ENCODE measurements at places on chromosomes 3 and 15.

DNA sequence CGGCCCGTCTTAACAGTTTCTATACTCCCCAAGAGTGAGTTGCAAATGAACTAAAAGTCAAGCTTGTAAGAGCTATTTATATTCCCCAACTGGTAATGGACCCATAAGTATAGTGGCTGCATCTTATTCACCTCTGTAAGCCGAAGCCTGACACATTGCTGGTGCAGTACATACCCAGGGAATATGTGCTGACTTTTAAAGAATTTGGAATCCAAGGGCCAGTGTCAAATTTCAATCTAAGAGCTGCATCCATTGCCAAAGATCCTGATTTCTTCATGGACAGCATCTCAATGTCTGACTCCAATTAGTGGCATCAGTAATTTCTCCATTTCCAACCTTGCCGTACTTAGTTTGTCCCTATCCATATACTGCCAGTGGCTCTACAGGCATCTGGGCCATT, 42.0 kb downstream of the FRMD4B start:
- no peak for DNase-seq

DNA sequence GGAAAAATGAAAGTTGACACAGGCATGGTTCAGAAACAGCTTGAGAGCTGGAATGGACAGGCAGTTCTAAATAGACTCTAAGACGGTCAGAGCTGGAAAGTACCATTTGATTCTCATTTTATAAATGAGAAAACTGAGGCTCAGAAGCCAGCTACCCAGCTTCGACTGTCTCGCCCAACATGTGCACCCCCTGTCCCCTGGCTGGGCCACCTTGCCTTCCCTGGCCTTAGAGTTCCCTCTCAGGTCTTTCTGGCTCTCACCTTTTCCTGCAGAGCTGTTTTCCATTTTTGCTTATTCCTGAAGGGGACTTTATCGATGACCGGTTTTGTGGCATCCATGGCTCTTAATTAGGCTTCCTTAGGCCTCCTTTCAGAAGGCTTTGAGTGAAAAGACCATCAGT, 17.3 kb upstream of the DOCK3 start:
- no peak for DNase-seq

DNA sequence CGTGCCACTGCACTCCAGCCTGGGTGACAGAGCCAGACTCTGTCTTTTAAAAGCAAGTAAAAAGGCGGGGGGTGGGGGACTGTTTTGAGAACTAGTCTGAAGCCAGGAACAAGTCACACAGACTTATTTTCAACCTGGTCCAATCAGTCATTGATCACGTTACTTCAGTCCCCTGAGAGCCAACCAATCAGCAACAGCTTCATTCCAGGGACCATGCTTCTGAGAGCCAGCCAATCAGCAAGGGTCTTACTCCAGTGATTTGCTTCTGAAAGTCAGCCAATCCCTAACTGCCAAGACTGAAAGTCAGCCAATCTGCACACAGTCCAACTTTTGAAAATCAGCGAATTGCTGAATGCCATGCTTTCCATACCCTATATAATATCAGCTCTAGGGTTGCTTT, 48.6 kb upstream of the C15orf39 start:
- no peak for DNase-seq

GRCh38 chr3:71673486-71673885, 51.7 kb downstream of the EIF4E3 start:
- no peak for DNase-seq

- peak; percentile 87 for DNase-seq
Measured at GRCh38 chr3:89685731-89686130, 578.3 kb downstream of the EPHA3 start.

DNA sequence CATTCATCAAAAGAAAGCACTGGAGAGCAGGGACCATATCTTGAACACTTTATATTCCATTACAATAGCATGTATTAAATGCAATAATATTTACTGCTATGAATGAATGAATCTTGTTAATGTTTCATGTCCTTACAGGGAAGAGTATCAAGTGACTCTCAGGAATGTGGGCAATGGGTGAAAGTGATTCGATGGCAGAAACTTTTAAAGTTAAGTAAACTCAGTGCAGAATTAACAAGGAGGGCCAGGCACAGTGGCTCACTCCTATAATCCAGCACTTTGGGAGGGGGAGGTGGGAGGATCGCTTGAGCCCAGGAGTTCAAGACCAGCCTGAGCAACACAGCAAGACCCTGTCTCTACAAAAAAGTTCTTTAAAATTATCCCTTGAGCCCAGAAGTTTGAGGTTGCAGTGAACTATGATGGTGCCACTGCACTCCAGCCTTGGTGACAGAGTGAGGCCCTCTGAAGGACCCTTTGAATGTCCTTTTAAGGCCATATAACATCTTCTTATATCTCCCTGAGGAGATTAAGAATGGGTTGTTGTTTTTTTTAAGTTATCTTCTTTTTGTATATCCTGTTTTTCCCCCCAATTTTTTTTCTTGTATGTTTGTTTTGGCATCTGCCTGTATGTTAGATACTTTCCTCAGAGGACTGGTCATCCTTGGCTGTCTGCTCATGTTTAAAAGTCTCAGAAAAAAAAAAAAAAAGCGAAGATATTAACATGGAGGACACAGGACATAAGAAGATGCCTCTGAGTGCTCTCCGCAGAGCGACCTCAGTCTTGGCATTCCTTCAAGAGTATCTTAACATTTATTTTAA, 9.6 kb upstream of the FSIP1 start:
- DNase-seq, result no peak

- DNase-seq, result no peak
Measured at GRCh38 chr3:67450153-67450552, 204.3 kb downstream of the SUCLG2 start.

DNA sequence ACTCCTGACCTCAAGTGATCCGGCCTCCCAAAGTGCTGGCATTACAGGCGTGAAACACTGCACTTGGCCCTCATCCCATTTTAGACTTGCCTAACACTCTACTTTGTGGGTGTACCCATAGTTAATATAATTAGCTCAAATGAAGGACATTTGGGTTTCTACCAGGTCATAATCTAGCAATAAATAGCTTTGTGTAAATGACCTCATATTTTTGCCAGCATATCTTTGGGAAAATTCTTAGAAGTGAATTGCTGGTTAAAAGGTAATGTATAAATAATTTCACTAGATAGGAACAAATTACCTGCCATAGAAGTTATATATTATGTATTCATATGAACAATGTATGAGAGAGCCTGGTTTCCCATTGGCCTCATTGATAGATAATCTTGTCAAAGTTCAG, 206.0 kb downstream of the DIPK2A start:
- DNase-seq, result no peak

- no peak for DNase-seq
Measured at GRCh38 chr3:162022911-162023310, 526.3 kb downstream of the OTOL1 start.

GRCh38 chr3:136042608-136043221, 77.2 kb downstream of the PPP2R3A start:
- peak; percentile 80 for DNase-seq

DNA sequence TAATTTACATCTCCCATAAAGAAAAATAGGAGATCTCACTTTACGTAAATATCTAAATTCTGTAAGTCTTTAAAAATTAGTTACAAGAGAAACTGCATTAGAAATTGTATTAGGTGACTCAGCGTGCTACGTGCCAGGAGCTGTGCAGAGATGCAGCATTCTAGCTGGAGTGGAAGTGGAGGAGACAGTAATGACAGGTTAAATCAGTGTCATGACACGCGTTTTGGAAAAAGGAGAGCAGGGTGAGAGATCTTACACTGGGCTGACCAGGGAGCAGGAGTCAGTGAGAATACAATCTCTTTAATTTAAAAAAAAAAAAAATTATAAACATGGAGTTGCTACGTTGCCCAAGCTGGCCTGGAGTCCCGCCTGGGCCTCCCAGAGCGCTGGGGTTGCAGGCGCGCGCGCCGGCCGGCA, 635 bp downstream of the TUBGCP5 start:
- peak; percentile 26 for DNase-seq

- DNase-seq, result peak; percentile 64
Measured at GRCh38 chr3:169661361-169662131, 2.0 kb downstream of the MECOM start.

GRCh38 chr3:157469561-157470294, 33.1 kb downstream of the PTX3 start:
- no peak for DNase-seq

GRCh38 chr3:179956416-179956830, 80.3 kb downstream of the PEX5L start:
- DNase-seq, result no peak

GRCh38 chr3:187319699-187320302, 28.3 kb upstream of the MASP1 start:
- DNase-seq, result peak; percentile 72

- no peak for DNase-seq
Measured at GRCh38 chr15:99435877-99436541, 129.8 kb upstream of the MEF2A start.

GRCh38 chr3:172148241-172148640, 108.9 kb downstream of the FNDC3B start:
- no peak for DNase-seq

DNA sequence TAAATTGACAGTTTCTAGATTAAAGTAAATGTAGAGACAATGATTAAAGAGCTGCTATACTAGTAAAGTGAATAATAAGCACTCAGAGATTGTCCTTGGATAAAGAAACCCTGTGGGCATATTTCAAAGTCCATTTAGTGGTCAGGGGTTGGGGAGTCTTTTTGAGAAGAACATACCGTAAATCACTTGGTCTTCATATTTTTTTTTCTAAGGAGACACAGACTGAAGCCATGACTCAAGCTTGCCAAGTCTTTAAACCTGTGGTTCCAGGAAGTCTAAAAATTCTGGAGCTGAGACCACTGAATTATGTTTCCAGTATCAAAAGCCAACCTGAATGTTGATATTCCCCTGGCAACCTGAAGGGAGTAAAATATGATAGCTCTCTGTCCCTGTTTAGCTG, 171.0 kb downstream of the TPRG1 start:
- no peak for DNase-seq

- no peak for DNase-seq
Measured at GRCh38 chr3:143786219-143787191, 61.8 kb downstream of the SLC9A9 start.

DNA sequence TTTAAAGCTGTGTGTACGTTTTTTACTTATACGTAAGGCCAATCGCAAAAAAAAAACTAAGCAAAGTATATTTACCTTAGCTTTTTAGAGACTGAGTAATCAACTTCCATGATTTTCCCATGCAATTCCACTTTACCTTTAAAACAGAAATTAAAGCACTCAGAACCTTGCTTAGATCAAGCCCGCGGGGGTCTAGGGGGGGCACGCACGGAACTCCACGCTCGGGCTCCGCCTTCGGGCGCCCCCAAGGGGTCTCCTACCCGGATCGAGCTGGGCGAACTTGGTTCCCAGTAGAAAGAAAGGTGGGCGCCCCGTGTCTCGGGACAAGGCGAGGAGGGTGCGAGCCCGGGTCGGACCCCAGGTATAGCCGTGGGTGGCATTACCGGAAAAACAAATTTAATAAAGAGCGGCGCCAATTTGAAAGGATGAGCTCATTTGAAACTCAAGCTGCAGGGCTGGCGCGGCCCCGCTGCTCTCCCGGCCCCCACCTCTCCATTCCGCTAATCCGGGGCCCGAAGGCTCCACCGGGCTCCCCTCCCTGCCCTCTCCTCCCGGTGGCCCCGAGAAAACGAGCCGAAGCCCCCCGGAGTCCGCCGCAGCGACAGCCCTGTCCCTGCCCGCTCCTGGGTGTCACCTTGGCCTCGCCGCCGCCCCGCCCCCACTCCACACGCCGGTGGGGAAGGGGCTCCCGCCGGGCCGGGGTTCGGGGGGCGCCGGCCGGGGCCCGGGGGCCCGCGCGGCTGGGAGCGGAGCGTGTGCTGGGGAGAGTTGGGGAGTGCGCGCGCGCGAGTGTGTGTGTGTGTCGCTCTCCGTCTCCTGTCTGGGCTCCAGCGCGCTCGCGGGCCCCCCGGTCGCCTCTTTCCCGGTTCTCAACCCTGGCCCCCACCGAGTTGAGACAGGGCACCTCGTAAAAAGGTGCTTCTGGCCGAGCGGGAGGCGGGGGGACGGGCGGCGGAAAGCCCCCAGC, 1.5 kb downstream of the IGF2BP2 start:
- peak; percentile 11 for DNase-seq

DNA sequence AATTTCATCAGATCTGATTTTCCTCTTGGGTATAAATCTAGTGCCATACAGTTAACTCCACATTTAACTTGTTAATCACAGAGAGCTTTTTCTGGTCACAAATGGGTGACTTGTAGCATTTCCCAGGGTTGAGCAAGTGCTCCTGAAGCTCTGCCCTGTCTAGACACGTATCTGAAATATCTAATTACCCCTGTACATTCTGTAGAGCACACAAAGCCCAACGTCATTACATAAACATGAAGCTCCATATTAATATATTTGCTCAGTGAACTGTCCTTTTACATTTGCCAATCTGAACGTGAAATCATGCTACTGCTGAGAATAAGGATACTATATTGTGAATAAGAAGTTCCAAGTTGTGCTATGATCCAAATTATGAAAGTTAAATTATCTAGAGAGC, 49.0 kb downstream of the THBS1 start:
- peak; percentile 16 for DNase-seq

DNA sequence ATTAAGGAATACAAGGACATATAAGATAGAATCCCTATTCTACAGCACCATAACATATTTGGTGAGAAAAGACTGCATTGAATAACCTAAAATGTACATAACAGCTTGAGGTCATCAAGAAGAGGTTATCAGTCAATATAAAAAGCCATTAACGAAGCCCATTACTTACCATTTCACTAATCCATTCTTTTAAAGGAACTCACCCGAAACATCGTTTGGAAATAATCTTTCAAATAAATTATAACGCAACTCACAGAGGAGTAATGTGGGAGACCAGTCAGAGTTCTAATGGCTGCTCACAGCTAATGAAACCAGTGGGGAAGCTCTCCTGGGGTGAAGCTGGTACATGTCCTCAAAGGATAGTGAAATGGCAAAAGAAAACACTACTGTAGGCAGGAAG, 188.4 kb downstream of the TBC1D5 start:
- DNase-seq, result no peak

GRCh38 chr3:120352017-120352416, 2.9 kb upstream of the LRRC58 start:
- DNase-seq, result no peak

- DNase-seq, result peak; percentile 100
Measured at GRCh38 chr3:136861890-136862616, at the start of gene NCK1. Gene NCK1 (plus strand): TSS chr3:136862208. CDS start chr3:136928002, 65,794 bp downstream.

DNA sequence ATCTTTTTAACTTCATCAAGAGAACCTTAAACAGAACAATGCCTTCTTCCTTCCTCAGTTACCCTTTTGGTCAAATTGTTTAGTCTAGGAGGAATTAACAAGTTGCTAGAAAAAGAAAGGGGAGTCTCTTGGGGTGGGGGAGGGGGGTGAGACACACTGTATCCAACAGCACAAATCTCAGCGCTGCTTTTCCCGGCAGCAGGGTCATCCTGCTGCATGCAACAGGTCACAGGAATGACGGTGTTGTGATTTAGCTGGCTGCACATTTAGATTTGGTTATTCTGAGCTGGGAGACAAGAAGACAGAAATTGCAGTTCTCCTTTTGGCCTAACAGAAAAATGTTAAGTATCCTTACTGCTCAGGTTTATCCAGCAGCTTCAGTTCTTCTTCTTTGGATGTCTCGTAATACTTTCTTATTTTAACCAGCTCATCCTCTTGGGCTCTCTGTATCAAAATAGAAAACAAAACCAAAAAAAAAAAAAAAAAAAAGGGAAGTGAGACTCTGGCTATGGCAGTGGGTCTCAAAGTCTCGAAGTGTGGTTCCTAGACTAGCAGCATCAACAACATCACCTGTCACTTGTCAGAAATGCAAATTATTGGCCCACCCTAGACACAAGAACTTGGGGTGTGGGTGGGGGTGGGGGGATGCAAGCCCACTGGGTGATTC, 190.5 kb downstream of the GREM1 start:
- DNase-seq, result no peak

Data from NCI-H1105 treated with DMSO at 0.1 percent for 48 hours (cell line).